ENCODE measurements at places on chromosomes 1 and 21.

DNA sequence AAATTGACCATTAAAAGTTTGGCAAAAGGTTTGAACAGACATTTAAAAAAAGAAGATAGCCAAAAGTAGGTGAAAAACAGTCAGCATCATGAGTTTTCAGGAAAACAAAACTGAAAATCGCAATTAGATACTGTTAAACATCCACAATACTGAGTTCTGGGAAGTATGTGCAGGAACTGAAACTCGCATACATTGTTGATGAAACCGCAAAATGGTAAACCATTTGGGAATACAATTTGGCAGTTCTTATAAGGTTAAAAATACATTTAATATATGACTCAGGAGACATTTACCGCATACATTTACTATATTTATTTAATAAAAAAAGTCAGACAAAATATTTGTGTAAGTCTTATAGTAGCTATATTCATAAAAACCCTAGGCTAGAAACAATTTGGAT is 393.2 kb downstream of the COL11A1 start:
- H3K36me3 ChIP-seq = no peaks in the 10 kb centered on the region
- H3K4me1 ChIP-seq = no peaks in the 10 kb centered on the region
- H3K27me3 ChIP-seq = no peaks in the 10 kb centered on the region
- no peak overlapping the region for H3K4me3 ChIP-seq

DNA sequence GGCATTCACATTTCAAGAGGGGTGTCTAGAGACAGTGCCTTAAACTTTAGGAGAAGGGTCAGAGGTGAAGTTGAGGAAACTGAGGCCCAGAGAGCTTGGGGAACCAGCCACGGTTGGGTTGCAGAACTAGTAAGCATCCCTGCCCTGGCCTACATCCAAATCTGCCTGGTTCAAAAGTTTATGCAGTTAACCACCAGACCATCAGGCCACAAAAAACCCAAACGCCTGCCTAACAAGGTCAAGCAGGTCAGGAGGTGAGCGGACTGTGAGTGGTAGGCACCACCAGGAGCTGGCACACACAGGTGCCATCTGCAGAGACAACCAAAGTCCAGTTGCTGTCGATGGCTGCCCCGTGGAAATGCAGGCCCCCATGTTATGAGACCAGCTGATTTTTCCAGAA is 51.2 kb downstream of the FBXO2 start:
- peaks cover 37% of the 10 kb centered on the region for H3K27me3 ChIP-seq
- H3K27ac ChIP-seq = no peak overlapping the region
- no peaks in the 10 kb centered on the region for H3K36me3 ChIP-seq
- H3K4me1 ChIP-seq = no peaks in the 10 kb centered on the region

DNA sequence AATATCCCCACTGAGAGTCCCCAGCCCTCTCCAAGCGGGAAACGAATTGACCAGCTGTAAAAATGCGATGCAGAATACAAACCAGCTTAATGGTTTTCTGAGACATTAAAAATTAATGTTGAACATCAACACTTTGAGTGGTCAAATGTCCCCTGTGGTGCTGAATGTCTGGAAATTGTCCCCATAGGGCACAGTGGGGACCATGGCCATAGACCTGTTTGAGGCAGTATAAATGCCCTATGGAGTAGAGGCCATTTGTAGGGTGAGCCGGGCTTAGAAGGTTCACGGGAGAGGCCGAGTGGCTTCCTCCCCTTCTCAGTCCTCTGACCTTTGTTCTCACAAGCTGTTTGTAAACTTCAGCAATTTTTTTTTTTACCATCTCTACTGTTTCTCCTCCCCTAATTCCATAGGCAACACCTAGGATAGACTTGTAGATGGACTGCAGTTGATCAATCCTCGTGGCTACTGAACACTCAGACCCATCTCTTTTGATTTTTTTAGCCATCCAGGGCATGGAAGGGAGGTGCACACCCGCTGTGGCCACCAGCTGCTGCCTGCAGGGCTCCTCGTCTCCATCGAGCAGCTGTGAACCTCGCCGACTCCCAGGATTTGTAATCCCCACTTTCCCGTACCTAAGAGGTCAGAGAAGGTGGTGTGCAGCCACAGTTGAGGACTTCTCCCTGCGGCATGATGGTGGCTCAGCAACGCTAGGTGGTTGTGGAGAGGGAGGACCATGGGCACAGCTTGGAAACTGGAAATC is 41.0 kb downstream of the KAZN start:
- no peaks in the 10 kb centered on the region for H3K27me3 ChIP-seq
- no peak overlapping the region for H3K27ac ChIP-seq
- no peak for DNase-seq
- H3K4me3 ChIP-seq = no peak overlapping the region
- no peaks in the 10 kb centered on the region for H3K4me1 ChIP-seq

DNA sequence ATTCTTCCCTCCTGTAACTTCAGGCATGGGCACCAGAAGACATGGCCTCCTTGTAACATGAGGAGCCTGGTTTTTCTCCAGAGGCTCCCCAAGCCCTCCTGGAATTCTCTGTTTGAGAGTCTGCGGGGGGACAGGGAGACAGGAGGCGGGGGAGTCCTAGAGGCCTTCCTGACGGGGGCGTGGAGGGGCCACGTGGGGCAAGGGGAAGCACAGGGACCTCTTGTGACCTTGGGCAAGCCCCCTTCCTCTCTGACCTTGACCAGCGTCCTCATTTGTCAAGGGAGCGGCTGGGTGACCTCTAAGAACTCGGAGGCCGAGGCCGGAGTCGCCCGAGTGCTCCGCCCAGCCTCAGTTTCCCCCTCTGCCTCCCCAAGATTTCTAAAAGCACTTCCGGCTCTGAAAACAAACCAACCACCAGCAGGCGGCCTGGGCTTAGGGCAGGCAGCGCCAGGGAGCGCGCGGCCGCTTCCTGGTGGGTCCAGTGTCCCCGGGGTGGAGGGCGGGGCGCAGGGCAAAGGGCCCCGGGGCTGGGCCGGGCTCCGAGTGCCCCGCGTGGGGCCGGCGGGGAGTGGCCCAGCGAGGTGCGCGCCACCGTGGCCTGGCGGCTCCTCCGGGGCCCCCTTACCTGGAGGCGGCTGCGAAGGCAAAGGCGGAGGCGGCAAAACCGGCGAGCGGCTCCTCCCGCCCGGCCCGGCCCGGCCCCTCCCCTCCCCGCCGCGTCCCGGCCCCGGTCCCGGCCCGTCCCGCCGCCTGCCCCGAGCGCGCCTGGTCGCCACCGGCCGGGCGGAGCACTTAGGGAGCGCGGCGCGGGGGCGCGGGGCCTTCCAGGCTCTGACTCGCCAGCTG is at the start of gene TMCO4:
TMCO4 (minus strand) TSS at position 687 of the 846 bp plus-strand sequence. CDS start 19,158 bp downstream, outside the sequence.
- H3K4me3 ChIP-seq = peak within 1 kb of the TSS; percentile 92
- H3K4me1 ChIP-seq = peaks cover 33% of the 10 kb centered on the region
- peaks cover 17% of the 10 kb centered on the region for H3K36me3 ChIP-seq
- DNase-seq = peak; percentile 48

DNA sequence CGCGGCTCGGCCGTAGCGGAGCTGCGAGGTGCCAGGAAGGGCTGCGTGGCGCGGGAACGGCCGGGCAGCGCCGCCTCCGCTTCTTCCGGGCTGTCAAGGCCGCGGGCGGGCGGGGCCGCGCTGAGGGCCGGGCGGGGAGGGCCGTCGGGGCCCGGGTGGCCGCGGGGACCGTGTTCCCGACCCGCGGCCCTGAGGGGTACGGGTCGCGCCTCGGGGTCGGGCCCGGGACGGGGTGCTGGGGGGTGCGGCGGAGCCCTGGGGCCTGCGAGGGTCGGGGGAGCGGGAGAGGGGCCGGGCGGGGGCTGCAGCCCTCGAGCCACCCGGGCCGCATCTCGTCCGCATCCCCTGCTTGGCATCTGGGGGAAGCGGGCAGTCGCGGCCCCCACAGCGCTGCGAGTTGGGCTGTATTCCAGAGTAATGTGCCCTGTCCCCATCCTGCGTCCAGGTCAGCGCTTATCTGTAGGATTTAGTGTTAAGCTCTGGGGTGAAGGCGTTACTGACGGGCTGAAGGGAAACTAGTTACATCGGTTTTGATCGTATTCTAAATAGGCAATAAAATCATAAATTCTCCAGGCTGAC is 379 bp downstream of the RER1 start:
- no peak for DNase-seq
- no peaks in the 10 kb centered on the region for H3K27me3 ChIP-seq
- peak overlapping the region; percentile 86 for H3K27ac ChIP-seq
- peak overlapping the region; percentile 84 for H3K4me3 ChIP-seq
- H3K36me3 ChIP-seq = peaks cover 25% of the 10 kb centered on the region

- no peak overlapping the region for H3K4me3 ChIP-seq
- H3K27me3 ChIP-seq = no peaks in the 10 kb centered on the region
- DNase-seq = no peak
- peaks cover 78% of the 10 kb centered on the region for H3K36me3 ChIP-seq
- H3K4me1 ChIP-seq = no peaks in the 10 kb centered on the region
- H3K27ac ChIP-seq = no peak overlapping the region
Observed at GRCh38 chr1:236201786-236202185, 59.4 kb downstream of the GPR137B start.

GRCh38 chr1:102699524-102699923 is 408.8 kb downstream of the COL11A1 start:
- H3K4me3 ChIP-seq = no peak overlapping the region
- no peaks in the 10 kb centered on the region for H3K27me3 ChIP-seq
- DNase-seq = no peak
- no peaks in the 10 kb centered on the region for H3K4me1 ChIP-seq

DNA sequence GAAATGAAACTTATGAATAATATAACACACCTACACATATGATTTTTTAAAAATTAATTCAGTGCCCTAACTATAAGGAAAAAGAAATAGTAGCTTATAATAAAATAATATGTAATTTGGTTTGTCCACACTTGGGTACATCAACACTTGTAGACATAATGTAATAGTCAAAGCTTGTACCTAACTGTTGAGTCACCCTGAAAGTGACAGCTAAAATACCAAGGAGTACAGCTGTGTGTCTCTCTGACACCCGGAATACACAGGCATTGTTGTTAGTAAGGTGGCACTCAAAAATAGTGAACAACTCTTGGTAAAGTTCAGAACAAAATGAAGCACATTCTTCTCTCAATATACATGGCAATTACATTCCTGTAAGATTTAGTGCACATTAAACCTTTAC is 243.4 kb downstream of the TRABD2B start:
- H3K4me3 ChIP-seq = no peak overlapping the region
- DNase-seq = no peak
- no peaks in the 10 kb centered on the region for H3K4me1 ChIP-seq
- H3K27ac ChIP-seq = no peak overlapping the region
- H3K36me3 ChIP-seq = no peaks in the 10 kb centered on the region

Measured in stimulated activated naive B cell treated with anti-CD40 and anti-IgM and Interleukin-4, amounts not matched to agents 10 μg/mL and 1 μg/mL and 100 μg/mL, for 72 hours (primary cell).